ENCODE measurements at places on chromosomes 11 and 22.

DNA sequence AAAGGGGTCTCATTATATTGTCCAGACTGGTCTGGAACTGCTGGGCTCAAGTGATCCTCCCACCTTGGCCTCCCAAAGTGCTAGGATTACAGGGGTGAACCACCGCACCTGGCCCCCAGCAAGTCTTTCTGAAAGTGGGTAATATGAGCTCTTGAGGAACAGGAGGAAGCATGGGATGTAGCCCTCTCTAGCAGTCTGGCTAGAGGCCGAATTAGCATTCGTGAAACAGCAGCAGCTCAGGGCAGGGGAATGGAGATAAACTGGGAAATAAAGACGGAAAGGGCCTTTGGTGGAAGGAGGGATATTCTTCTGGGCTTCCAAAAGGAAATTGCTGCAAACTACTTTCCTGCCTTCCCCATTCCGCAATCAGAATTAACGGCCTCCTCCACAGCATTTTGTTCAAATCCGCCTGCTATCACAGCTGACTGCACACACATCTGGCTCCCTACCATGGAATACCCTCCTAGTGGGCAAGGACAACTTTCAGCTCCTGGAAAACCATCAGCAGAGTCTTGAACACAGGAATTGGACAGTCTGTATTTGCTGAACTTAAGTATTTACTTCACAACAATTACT, 44.3 kb downstream of the MICAL3 start:
- peaks cover 22% of the 10 kb centered on the region for H3K4me1 ChIP-seq
- H3K27me3 ChIP-seq: no peaks in the 10 kb centered on the region

- H3K4me1 ChIP-seq: no peaks in the 10 kb centered on the region
- no peaks in the 10 kb centered on the region for H3K27me3 ChIP-seq
- no peak overlapping the region for H3K27ac ChIP-seq
- no peak overlapping the region for H3K4me3 ChIP-seq
Measured at GRCh38 chr11:101812546-101812945, 102.3 kb upstream of the CEP126 start.

DNA sequence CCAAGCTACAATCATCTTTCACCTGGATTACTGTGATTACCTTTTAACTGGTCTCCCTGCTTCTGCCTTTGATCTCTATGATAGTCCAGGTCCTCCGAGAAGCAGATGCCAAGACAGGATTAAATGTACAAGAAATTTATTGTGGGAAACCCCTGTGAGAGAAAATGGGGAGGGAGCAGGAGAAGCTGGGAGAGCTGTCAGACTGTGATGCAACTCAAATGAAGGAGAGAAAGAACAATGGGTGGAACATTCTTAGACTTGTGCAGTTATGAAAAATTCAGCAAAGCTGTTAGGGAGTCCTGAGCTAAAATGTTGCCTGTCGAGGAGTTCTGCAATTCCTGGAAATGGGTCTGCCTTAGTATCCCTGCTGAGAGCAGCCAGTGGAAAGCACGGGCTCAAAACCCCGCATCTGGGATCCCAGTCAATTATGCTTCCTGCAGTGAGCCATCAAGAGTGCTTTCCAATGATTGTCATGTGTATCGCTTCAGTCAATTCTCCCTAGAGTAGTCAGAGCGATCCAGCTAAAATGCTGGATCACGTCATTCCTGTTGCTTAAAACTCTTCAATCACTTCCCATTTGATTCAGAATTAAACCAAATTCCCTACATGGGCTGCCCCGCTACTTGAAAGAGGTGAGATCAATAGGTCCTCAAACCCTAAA, 16.5 kb upstream of the CSTF3 start:
- no peaks in the 10 kb centered on the region for H3K36me3 ChIP-seq
- peaks cover 17% of the 10 kb centered on the region for H3K4me1 ChIP-seq
- H3K27ac ChIP-seq: no peak overlapping the region
- no peak overlapping the region for H3K4me3 ChIP-seq

GRCh38 chr22:48884324-48884723, 943.3 kb downstream of the BRD1 start:
- no peaks in the 10 kb centered on the region for H3K36me3 ChIP-seq
- H3K4me3 ChIP-seq: no peak overlapping the region
- DNase-seq: no peak
- no peak overlapping the region for H3K27ac ChIP-seq

DNA sequence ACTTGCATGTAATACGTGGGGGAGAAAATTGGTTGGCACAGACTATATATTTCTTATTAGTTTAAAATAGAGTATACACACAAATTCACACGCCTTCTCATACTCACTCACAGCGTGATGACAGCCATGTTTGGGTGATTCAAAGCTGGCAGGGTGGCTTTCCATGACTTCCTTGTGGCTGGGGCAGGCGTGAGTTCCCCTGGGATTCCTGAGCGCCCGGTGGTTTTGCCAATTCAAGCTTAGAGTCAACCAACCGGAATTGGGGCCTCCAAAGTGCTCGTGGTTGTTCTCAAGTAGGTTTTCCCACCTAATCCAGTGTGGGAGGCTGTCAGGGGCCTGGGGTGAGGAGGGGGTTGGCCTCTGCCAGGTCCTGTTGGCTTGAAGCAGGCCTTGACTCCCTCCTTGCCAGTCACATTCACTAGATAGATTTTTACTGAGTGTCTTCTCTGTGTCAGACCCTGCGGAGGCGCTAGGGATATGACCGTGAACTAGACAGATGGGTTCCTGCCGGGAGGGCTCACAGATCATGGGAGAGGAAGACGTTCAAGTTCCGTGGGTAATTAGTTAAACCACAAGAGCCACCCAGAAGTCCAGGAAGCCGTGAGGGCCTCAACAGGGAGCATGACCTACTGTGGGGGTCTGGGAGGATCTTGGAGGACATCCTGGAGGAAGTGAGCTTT, 11.5 kb downstream of the PKNOX2 start:
- no peak overlapping the region for H3K27ac ChIP-seq
- no peaks in the 10 kb centered on the region for H3K36me3 ChIP-seq
- H3K4me3 ChIP-seq: no peak overlapping the region
- H3K27me3 ChIP-seq: peaks cover 40% of the 10 kb centered on the region
- DNase-seq: no peak

GRCh38 chr22:34622602-34623001, 443.4 kb upstream of the ISX start:
- no peak overlapping the region for H3K4me3 ChIP-seq
- H3K27me3 ChIP-seq: no peaks in the 10 kb centered on the region
- H3K27ac ChIP-seq: no peak overlapping the region
- H3K36me3 ChIP-seq: no peaks in the 10 kb centered on the region
- no peak for DNase-seq

- peaks cover 40% of the 10 kb centered on the region for H3K4me1 ChIP-seq
- no peak overlapping the region for H3K4me3 ChIP-seq
- no peaks in the 10 kb centered on the region for H3K36me3 ChIP-seq
- H3K27ac ChIP-seq: peak overlapping the region; percentile 66
Measured at GRCh38 chr11:14373941-14374646, 15.1 kb upstream of the RRAS2 start.

- H3K27ac ChIP-seq: no peak overlapping the region
- H3K4me3 ChIP-seq: no peak overlapping the region
- peaks cover 44% of the 10 kb centered on the region for H3K36me3 ChIP-seq
- DNase-seq: no peak
Measured at GRCh38 chr11:9852465-9852864, 188.6 kb downstream of the SWAP70 start.

- H3K4me3 ChIP-seq: no peak overlapping the region
- no peaks in the 10 kb centered on the region for H3K27me3 ChIP-seq
- no peak for DNase-seq
- H3K36me3 ChIP-seq: no peaks in the 10 kb centered on the region
- no peak overlapping the region for H3K27ac ChIP-seq
Measured at GRCh38 chr22:38971791-38972190, 10.4 kb upstream of the APOBEC3B start.

- no peaks in the 10 kb centered on the region for H3K36me3 ChIP-seq
- no peak for DNase-seq
- no peaks in the 10 kb centered on the region for H3K27me3 ChIP-seq
- no peak overlapping the region for H3K4me3 ChIP-seq
Measured at GRCh38 chr11:32918427-32918826, 25.8 kb downstream of the QSER1 start.

- H3K27me3 ChIP-seq: no peaks in the 10 kb centered on the region
- no peak for DNase-seq
- H3K36me3 ChIP-seq: no peaks in the 10 kb centered on the region
- peak overlapping the region; percentile 49 for H3K27ac ChIP-seq
- no peak overlapping the region for H3K4me3 ChIP-seq
Measured at GRCh38 chr11:95257456-95257971, 26.5 kb upstream of the SESN3 start.

DNA sequence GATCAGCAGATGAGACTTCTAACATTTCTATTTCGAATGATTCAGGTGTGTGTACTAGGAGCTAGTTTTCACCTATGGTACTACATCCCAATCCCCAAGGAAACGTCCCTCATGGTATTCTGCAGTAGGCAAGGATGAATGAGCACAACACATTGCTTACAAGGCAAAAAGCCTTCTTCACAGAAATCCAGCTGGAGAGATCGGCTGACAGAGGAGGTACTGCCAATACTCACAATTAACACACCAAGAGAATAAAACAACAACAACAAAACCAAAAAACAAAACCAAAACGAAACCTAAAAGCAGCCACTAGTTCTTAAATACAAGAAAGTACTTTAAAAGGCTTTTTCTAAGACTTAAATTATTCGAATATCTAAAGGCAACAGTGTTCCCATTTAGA, 101.4 kb downstream of the PICALM start:
- H3K27me3 ChIP-seq: no peaks in the 10 kb centered on the region
- no peak for DNase-seq
- H3K27ac ChIP-seq: no peak overlapping the region
- peaks cover 59% of the 10 kb centered on the region for H3K36me3 ChIP-seq

DNA sequence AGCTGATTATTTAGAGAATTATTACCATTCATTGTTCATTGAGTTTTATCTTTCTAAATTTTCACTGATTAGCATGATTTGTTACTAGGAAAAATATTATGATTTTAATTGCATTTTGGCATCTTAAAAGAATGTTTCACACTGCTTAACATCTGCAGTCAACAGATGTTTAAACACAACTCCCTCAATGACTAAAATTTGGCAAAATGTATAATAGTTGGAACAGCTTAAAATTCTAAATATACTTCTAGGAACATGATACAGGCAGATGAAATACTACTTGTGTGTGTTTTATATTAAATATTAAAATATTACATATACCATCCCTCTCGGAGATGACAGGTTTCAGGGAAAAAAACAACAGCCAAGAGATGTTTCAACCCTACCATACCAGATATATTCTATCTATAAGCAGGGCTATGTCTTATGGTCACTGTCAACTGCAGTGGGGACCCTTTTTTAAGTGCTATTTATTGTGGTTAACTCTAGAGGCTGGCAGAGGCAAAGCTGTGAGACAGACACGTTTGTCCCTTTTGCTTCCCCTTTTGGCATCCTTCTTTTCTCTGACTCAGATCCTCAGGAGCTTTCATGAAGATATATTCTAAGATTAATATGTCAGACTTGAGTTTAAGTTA, 81.9 kb downstream of the BDNF start:
- H3K36me3 ChIP-seq: no peaks in the 10 kb centered on the region
- DNase-seq: no peak
- no peaks in the 10 kb centered on the region for H3K27me3 ChIP-seq
- H3K4me3 ChIP-seq: no peak overlapping the region

- DNase-seq: no peak
- no peaks in the 10 kb centered on the region for H3K36me3 ChIP-seq
- H3K27me3 ChIP-seq: no peaks in the 10 kb centered on the region
- no peaks in the 10 kb centered on the region for H3K4me1 ChIP-seq
- H3K4me3 ChIP-seq: no peak overlapping the region
Measured at GRCh38 chr22:47954107-47954506, 1191.7 kb downstream of the TBC1D22A start.

DNA sequence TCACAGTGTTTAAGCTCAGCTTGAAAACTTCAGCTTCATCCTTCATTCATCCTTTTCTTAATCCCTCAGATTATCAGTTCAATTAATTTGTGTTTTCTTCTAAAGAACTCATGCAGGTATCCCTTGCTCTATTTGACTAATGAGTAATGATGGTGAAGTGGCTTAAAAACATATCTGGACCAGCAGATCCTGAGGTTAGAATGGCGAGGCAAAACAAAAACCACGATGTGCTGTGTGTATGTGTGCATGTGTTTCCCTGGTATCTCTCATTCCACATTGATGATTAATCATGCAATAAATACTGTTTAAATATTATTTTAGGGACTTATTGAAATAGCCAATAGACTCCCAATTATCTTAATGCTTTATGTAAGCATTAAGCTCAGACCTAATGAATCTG, 437.0 kb downstream of the DYNC2H1 start:
- no peaks in the 10 kb centered on the region for H3K36me3 ChIP-seq
- H3K4me3 ChIP-seq: no peak overlapping the region
- H3K27ac ChIP-seq: no peak overlapping the region
- H3K27me3 ChIP-seq: no peaks in the 10 kb centered on the region

- no peaks in the 10 kb centered on the region for H3K4me1 ChIP-seq
- H3K36me3 ChIP-seq: no peaks in the 10 kb centered on the region
- H3K4me3 ChIP-seq: no peak overlapping the region
- H3K27me3 ChIP-seq: no peaks in the 10 kb centered on the region
- DNase-seq: no peak
- H3K27ac ChIP-seq: no peak overlapping the region
Measured at GRCh38 chr11:132453406-132453805, 1078.9 kb downstream of the OPCML start.

DNA sequence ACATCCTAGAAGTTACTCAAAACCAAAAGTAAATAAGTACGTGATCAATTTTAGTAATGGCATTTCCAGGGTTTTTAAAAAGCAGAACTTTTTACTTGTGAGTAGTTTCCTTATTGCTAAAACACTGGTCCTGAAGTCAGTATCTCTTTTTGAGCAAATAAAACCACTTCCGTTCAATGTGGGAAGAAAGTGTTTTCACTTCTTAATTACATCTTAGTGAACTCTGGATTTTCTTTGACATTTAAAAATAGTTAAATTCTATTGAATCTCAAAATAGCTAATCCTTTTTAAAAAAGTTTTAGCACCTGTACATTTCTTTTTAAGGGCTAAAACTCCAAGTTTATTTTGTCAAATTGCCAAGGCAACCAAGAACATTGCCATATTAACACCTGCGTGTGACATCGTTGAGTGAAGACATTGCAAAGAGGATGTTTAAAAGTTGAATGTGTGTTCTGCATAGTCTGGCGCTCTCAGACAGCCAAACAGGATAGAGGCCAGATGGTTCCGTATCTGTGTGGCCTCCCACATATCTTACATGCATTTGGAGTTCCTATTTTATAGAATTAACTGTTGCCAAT, 17.2 kb upstream of the OR5B21 start:
- H3K27me3 ChIP-seq: no peaks in the 10 kb centered on the region
- peaks cover 5% of the 10 kb centered on the region for H3K36me3 ChIP-seq
- no peaks in the 10 kb centered on the region for H3K4me1 ChIP-seq
- H3K4me3 ChIP-seq: no peak overlapping the region

GRCh38 chr11:128172046-128172878, 415.1 kb downstream of the ETS1 start:
- no peak overlapping the region for H3K27ac ChIP-seq
- no peak overlapping the region for H3K4me3 ChIP-seq
- no peaks in the 10 kb centered on the region for H3K36me3 ChIP-seq
- peak; percentile 66 for DNase-seq
- H3K4me1 ChIP-seq: no peaks in the 10 kb centered on the region

GRCh38 chr22:24969560-24970301, 17.2 kb downstream of the KIAA1671 start:
- no peak overlapping the region for H3K4me3 ChIP-seq
- H3K27me3 ChIP-seq: no peaks in the 10 kb centered on the region
- H3K36me3 ChIP-seq: peaks cover under 1% of the 10 kb centered on the region
